Smooth muscle cell of the pulmonary artery (primary cell): ENCODE measurements at places on chromosomes 4 and X. TPM values are rescaled to one million over a fixed set of nuclear protein-coding genes. Genes with fewer than 3 reads are reported as not detected.

AKAP4 gene
- not detected in 2 replicates for total RNA-seq

BMP3 gene
- total RNA-seq, result 0.13 TPM in 2 replicates

IL2 gene
- total RNA-seq, result not detected in 2 replicates

NDP gene
- 4.6 and 17.2 TPM in 2 replicates for total RNA-seq

IGBP1 gene
- 56.6 and 74.7 TPM in 2 replicates for total RNA-seq

MAGEA2B gene
- total RNA-seq, result not detected in 2 replicates

PRR32 gene
- total RNA-seq, result not detected in 2 replicates

SLC9B2 gene
- total RNA-seq, result 19.2 and 27.4 TPM in 2 replicates

SPANXN3 gene
- total RNA-seq, result not detected in 2 replicates

DIAPH2 gene
- 18.2 and 22.8 TPM in 2 replicates for total RNA-seq
